ENCODE measurements at places on chromosomes 16 and 17. TPM values are rescaled to one million over a fixed set of nuclear protein-coding genes. Genes with fewer than 3 reads are reported as not detected.

The ZNF205 gene
- 29.2 TPM for total RNA-seq

The PIPOX gene
- total RNA-seq = 6.4 TPM

The GPR142 gene
- total RNA-seq = not detected

The TPSAB1 gene
- not detected for total RNA-seq

The NOTUM gene
- total RNA-seq = 0.53 TPM

The SCARF1 gene
- 0.19 TPM for total RNA-seq

The TEX2 gene
- total RNA-seq = 77.4 TPM

The CTF1 gene
- total RNA-seq = 4.2 TPM

The RNF135 gene
- 7.8 TPM for total RNA-seq

The RRN3 gene
- 67.5 TPM for total RNA-seq

The VAT1L gene
- not detected for total RNA-seq

The RMI2 gene
- total RNA-seq = 1.4 TPM

DNA sequence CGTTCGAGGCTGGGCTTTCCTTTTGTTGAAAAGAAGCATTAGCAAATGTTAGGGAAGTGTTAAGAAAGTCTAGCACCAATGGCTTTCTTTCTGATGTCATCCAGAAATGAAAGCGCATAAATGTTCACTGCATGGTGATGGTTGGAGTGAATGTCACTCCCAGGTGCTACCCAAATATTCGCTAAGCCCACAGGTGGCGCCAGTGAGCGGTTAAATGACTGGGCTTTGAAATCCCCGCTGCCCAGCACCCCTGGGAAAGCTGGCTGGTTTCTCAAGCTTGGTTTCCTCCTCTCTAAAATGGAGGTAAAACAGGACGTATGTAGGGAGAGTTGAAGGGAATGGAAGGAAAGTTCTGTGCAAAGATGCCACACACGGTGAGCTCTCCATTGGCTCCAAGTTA, 104.4 kb downstream of the IRX5 start:
- DNase-seq = peak; percentile 50

GRCh38 chr17:60565233-60565632, 34.8 kb upstream of the PPM1D start:
- no peak for DNase-seq

GRCh38 chr16:1188432-1189189, 35.7 kb downstream of the CACNA1H start:
- peak; percentile 63 for DNase-seq

- peak; percentile 4 for DNase-seq
These were observed 38.8 kb upstream of the HSBP1 start for GRCh38 chr16:83768986-83769385.

DNA sequence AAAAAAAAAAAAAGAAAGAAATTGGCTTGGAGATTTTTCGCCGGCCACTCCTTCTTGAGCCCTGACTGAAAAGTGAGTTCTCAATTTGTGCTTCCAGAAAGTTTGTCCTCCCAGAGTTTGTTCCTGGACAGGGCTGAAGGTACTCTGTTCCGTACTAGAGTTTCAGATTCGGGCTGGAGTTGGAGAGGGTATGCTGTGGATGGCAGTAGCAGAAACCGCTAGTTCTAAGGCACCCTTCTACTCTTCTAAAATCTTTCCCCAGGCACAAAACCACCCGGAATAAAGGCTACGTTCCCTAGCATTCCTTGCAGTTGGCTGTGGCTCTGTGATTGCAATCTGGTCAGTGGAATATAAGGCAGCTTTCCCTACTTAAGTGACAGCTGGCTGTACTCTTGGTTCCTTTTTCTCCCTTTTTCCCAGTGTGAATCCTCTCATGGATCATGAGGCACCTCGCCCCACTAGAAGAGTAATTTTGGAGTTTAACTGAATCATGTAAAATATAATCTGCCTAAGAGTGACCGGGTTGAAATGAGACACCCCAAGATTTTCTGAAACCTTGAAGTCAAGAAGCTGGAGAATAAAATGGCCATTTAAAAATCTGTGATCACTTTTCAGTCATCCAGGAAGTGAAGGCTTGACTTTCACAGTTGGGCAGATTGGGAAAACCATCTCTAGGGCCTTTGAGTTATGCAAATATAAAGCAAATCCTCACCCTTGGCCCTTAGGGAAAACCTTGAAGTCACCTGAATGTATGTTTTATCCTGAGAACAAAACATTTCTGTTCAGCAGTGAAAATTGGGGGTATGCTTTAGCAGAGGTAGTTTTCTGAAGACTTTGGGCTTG, 901 bp upstream of the HEATR6 start:
- DNase-seq = peak; percentile 58

GRCh38 chr17:1736348-1737281, 6.1 kb upstream of the SERPINF2 start:
- peak; percentile 69 for DNase-seq

- no peak for DNase-seq
These were observed 12.9 kb downstream of the CMC2 start for GRCh38 chr16:80993834-80994233.

GRCh38 chr16:58847902-58848661, 114.0 kb upstream of the GOT2 start:
- no peak for DNase-seq

GRCh38 chr16:64656471-64656870, 465.4 kb downstream of the CDH11 start:
- no peak for DNase-seq

DNA sequence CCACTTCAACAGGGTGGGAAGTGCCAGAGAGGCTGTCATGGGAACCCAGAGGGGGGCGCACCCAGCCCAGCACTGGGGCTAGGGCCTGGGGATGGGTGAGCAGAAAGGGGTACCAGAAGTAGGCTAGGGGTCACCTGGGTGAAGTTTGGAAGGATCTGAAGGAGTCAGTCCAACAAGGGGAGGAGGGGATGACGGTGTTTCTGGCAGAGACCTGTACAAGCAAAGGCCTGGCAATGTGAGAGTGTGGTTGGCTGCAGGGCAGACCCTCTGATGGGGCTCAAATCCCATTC, 13.4 kb upstream of the KATNB1 start:
- DNase-seq = no peak

DNA sequence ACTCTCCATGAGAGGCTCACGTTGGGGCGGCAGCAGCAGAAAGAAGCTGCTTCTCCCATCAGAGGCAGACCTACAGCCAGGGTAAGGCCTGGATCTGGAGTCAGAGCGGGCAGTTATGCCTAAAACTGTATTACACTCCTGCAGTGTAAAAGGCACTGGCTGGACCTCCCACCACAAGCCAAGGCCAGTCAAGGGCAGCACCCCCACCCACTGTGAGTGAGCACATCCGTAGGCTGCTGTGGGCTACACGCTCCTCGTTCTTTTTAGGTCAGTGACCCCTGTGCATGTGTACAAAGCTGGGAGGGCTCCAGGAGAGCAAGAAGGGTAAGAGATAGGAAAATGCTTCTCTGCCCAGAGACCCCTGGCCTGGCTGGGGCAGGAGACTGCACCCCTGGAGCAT, 20.7 kb downstream of the DCAKD start:
- no peak for DNase-seq

GRCh38 chr16:81875461-81875860, 96.4 kb downstream of the PLCG2 start:
- no peak for DNase-seq

DNA sequence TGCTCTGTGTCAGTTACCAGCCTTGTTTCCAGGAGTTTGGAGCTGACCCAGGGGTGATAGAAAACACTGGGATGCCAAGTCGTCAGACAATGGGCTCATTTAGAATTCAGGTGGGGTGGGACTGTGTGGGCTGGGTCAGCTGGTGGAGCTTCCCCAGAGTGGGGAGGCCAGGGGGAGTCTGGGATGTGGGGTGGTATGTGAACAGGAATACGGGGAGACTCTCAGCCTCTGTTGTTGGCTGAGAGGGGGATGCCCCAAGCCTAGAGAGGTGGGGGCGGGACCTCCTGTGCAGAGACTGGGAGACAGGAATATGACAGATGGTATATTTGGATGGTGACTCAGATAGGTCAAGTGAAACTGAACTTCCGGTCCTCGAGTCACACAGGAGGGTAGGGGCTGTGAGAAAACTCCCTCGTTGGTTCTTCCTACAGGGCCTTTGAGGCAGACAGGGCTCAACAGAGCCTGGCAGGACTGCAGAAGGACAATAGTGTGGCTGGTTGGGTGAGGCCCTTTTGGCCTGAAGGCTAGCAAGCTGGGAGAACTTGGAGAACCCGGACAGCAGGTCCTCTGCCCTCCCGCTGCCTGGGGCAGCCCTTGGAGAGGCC, 23.7 kb downstream of the CDH1 start:
- peak; percentile 48 for DNase-seq

DNA sequence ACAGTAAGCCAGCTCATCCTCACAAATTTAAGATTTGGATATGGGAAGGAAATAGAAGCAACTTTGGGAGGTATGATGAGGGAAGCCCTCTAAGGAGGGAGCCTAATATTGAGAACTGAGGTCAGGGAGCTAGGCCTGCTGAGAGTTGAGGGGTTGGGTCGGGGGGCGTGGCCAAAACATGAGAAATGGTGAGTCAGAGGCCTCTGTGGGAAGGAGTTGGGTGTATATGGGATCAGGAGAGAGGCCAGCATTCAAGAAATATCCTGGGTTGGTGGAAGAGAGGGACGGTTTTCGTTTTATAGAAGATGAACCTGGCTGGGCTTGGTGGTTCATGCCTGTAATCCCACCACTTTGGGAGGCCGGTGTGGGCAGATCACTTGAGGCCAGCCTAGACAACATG, 48.4 kb downstream of the CLEC16A start:
- peak; percentile 85 for DNase-seq

DNA sequence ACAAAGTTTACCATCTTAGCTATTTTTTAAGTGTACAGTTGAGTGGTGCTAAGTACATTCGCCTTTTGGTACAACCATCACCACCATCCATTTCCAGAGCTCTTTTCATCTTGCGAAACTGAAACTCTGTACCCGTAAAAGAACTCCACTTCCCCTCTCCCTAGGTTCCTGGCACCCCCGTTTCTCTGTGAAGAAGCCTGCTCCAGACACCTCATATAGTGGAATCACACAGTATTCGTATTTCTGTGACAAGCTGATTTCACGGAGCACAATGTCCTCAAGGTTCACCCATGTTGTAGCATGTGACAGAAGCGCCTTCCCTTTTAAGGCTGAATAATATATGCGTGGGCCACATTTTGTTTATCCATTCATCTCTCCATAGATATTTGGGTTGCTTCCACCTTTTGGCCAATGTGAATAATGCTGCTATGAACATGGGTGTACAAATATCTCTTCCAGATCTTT, 54.2 kb upstream of the MAP3K14 start:
- DNase-seq = peak; percentile 46

- DNase-seq = peak; percentile 42
These were observed 10.6 kb upstream of the HOXB2 start for GRCh38 chr17:48555258-48556228.

DNA sequence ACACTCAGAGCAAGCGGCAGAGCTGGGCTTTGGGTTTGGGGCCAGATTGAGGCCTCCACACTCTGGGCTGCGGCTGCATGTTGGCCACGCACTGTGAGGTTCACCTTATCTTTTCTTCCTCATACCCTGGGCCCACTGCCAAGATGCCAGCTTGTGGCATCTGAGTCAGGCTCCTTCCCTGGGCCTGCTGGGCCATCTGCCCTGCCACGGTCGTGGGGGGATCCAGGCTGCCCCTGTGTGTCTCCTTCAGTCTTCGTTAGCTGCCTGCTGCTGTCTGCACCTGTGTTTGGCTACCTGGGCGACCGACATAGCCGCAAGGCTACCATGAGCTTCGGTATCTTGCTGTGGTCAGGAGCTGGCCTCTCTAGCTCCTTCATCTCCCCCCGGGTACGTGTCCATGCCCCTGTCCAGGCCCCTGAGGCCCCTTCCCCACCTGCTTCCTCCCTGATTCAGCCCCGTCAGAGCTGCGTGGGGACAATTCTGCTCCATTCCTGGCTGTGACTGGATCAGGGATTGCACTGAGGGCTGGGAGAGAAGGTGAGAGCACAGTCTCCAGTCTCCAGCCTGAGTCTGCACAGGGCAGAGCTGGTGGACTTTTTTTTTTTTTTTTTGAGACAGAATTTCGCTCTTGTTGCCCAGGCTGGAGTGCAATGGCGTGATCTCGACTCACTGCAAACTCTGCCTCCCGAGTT, 11.2 kb downstream of the SPNS3 start:
- DNase-seq = peak; percentile 55

- no peak for DNase-seq
These were observed at the start of gene SLFN14 for GRCh38 chr17:35560703-35561102. Gene SLFN14, minus strand, starts transcription at chr17:35560819. Its CDS starts 2,757 bp downstream, at chr17:35558062.

DNA sequence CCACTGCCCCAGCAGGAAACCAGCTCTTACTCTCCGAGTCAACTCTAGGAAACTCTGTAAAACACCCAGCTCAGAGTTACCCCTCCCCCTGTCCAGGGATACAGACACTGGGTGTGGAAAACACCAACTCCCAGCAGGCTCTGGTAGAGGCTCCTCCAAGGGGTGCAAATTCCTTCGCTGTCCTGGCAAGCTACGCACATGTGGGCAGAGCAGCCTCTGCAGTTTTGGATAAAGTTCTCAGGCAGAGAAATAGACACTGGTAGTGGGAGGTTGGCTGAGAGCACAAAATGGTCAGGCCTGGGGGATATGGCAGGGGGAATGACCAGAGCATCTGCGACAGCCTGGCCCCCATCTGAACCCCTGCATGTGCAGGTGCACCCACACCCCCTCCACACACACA, 146.9 kb upstream of the SDK2 start:
- no peak for DNase-seq

DNA sequence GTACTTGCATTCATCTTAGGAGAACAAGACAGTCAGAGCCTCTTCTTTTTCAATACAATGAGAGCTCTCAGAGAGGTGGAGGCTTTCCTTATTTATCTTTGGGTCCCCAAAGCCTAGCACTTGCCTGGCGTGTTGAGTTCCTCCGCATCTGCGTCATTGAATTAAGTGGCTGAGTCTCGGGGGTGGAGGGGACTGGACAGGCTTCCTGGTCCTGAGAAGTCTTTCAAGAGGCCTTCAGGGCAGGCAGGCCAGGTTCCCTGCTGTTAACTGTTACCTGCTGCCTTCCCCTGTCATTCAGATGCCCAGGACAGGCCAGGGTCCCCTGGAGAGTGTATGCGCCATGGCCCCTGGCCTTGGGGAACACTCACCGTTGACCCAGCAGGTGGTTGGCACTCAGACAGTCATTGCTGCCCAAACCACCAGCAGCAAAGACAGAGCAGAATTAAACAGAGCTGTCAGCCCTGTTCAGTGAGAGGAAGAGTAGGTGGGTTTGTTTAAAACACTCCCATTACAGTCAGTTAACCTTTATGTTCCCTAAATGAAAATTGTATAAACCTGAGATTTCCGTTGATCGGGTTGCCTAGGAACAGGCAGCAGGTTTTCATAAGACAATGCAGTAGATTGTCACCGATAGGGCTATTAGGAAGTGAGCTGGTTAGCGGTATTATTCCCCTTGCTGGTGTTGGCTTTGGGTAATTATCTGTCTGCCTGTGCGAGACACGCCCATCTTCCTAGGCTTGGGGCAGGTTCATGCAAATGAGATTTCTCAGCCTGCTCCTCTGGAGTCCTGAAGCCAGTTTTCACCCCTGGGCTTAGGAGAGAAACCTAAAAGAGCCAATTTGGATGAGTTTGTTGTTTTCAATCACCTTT, 132.7 kb downstream of the CCDC182 start:
- DNase-seq = no peak

GRCh38 chr16:78694414-78694813, 595.0 kb downstream of the WWOX start:
- DNase-seq = no peak

All from myocyte (in vitro differentiated cells).